NCI-H524 (cell line): ENCODE measurements at places on chromosomes 6 and 20.

GRCh38 chr6:17211101-17211500, 70.1 kb upstream of the RBM24 start:
- DNase-seq: no peak

DNA sequence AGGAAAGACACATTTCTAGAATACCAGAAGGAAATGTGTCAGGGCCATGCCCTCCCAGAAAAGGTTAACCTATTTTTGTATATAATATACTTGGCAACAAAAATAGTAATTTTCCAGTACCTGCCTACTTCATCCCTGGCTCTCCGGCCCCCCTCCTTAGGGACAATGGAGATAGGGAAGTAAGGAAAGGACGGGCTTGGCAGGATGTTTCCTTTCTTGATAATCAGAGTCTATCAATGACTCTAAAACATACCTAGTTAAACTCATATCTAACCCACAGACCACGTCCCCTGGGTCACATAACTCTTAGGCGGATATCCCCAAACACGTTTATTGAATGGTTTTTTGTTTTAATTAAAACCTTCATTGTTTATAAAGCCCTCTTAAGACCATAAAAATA, 11.8 kb downstream of the UQCC2 start:
- no peak for DNase-seq

GRCh38 chr6:165551828-165552227, 111.2 kb downstream of the PDE10A start:
- no peak for DNase-seq

DNA sequence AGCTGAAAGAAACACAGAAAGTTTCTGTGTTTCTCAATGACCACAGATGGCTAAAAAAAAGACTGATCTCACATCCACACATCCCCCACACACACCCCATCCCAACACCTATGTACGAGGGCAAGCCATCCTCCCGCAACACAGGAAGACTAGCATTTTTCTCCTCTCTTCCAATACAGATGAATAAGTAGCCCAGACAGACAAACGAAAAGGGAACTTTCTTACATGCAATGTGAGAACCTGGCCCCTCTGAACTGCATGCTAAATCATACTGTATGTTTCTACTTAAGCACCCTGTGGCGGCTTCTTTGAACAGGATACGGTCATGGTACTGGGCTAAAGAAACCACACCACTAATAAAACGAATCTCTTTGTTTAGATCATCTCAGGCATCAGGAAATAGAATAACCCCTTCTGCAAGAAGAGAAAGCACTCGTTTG, 116.2 kb downstream of the GMDS start:
- no peak for DNase-seq

GRCh38 chr6:119540417-119540816, 190.9 kb upstream of the MAN1A1 start:
- no peak for DNase-seq

- DNase-seq: peak; percentile 7
These were observed 68.2 kb downstream of the FAM120B start for GRCh38 chr6:170374571-170375444.

GRCh38 chr6:119328892-119329793, 20.4 kb downstream of the MAN1A1 start:
- no peak for DNase-seq

- no peak for DNase-seq
These were observed 571.4 kb downstream of the PRKN start for GRCh38 chr6:162156146-162156545.
